ENCODE measurements at places on chromosomes 6 and 20. TPM values are rescaled to one million over a fixed set of nuclear protein-coding genes. Genes with fewer than 3 reads are reported as not detected.

DNA sequence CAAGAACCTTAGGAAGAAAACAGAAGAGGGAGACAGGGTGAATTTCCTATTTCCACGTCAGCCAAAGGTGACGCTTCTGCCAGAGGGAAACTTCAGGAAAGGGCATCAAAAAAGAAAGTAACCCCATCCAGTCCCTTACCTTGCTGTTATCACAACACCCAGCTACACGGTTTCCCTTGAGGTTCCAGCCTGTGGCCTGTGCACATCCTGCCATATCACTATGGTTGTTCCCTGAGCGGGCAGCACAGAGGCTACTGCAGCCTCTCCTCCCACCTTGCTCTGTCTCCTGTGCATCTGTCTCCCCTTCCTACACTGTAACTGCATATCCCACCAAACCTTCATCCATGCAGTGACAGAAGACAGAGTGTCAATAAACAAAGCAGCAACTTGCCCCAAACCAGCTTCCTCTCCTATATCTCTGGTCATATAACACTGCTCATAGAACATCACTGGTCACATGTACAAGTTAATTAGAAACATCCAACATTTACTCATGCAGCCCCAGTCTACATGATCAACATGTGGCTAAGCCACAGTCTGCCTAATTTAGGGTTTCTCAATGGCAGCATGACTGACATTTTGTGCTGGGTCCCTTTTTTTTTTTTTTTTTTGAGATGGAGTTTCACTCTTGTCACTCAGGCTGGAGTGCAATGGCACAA, 54.7 kb downstream of the GFOD1 start:
- no peak for DNase-seq

Gene TUBB
- 1,641 TPM for total RNA-seq

Gene TEAD3
- 35.1 TPM for total RNA-seq

Gene RBM24
- 32.9 TPM for total RNA-seq

DNA sequence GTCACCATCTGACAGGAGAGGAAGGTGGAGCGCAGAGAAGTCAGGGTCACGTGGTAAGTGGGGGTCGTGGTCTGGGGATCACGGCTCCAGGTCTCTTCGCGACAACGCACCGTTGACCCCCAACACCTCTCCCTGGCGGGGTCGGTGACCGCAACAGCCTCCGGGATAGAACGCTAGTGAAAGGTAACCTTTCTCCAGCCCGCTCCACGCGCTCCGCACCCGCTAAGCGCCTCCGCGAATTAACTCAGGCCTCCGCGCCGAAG, 600 bp upstream of the SYNJ2 start:
- no peak for DNase-seq
